Fibroblast of skin of right quadriceps (primary cell): ENCODE measurements at places on chromosomes 3 and 15.

DNA sequence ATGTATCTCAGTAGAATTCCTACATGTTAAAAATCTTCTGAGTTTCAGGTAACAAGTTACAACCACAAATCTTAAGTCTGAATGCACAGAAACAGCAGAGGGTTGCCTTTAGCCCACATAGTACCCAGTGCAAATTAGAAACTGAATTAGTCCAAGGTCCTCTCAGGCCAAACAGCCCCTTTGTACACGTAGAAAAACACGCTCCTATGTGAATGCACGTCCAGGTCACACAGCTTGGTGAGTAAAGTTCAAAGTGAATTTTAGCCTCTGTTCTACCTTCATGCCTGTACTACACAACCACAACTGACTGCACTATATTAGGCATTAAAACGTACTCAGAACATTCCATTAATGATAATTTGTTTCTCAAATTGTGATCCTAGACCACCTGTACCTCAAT is 46.3 kb downstream of the GYG1 start:
- DNase-seq: no peak

GRCh38 chr3:51588724-51589123 is 50.2 kb downstream of the RAD54L2 start:
- DNase-seq: no peak

DNA sequence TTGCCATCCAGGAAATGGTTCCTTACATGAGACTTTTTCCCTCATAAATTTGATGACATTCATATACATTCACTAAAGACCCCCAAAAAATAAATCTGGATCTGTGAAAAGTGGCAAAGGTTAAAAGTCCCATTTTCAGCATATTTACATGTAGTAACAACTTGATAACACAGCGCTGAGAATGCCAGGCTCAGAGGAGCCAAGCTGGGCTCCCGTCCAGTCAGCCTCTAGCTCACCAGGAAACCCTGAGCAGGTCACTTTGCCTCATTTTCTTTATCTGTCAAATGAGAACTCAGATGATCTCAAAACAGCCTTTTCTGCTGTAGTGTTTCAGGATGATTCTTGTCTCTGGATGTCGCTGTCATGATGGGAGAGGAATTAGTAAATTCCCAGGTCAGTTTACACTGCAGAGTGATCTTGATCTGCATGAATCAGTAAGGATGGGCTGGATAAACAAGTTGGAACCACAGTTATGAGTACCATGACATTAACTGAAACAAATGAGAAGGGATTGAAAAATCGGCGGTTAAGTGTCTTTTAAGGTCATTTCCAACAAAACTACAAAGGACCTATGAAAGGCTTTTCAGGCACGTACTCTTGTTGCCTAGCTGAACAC is 82.8 kb downstream of the PPARG start:
- peak; percentile 34 for DNase-seq

DNA sequence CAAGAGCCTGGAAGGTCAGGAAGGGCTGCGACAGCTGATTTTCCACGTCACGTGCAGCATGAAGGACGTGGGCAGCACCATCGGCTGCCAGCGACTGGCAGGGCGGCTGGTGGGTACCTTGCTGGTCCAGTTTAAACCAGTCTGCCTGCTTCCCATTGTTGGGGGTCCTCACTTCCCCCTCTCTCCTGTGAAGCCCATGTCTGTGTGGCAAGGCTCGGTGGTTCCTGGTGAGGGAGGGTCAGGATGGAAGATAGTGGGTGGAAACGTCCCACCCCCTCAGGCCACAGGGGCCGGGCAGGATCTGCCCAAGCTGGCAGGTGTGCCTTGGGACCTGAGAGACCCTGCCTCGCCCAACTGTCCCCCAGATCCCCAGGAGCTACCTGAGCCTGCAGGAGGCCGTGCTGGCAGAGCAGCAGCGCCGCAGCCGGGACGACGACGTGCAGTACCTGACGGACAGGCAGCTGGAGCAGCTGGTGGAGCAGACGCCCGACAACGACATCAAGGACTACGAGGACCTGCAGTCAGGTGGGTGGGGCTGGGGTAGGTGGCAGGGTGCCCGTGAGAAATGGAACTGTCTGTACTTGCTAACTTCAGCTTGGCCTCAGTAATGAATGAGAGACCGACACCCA is 108.2 kb downstream of the LRRK1 start:
- no peak for DNase-seq

DNA sequence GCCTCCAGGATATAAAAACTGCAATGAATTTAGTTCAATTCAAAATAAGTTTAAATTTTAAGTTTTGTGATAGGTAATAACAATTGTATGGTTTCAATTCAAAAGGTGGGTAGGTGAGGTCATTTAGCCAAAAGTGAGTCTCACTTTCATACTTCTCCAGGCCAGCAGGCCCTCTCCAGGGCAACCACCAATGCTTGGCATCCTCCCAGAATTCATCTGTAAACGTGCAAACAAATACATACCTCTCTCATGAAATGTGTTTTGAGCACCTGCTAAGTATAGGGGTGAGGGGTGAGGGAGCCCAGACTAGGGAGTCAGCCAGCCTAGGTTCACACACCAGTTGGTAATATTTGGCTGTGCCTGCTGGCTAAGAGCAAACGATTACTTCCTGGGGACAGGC is 22.0 kb upstream of the RBSN start:
- no peak for DNase-seq
